MM.1S (cell line): ENCODE measurements at places on chromosomes 1 and 21.

DNA sequence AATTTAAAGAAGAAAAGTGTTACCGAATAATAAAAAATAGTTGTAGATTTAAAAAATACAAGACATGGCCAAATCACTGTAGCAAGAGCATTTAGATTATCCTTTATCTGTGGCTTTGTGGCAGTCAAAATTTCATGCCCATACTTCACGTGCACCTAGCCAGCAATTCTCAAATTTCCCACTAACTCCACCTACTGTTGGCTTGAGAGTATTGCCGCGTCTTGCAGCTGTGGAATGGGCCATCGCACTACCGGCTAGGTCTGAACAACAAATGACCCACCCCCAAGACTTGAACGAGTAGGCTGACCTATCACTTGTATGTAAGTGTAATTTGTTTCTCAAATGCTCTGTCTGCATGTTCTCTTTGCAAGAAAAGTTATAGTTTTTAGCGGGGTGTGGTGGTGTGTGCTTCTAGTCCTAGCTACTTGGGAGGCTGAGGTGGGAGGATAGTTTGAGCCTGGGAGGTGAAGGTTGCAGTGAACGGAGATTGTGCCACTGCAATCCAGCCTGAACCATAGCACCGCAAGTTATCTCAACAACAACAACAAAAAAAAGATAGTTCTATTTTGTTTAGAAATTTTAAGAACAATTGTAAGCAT lies 4.1 kb downstream of the KRTAP13-4 start:
- peak; percentile 61 for DNase-seq

DNA sequence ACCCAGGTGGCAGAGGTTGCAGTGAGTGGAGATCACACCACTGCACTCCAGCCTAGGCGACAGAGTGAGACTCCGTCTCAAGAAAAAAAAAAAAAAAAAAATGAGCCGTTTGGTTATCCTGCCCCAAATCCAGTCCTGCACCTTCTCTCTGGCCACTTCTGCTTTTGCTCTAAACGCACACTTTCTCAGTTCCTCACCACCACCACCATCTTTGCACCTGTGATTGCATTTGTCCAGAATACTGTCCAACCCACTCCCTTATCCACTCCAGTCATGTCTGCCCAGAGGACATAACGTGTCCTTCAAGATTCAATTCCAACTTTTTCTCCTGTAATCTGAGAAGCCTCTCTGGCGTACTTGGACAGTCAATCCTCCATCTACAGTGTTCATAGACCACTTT lies 2.2 kb upstream of the NEK2 start:
- DNase-seq: peak; percentile 43

DNA sequence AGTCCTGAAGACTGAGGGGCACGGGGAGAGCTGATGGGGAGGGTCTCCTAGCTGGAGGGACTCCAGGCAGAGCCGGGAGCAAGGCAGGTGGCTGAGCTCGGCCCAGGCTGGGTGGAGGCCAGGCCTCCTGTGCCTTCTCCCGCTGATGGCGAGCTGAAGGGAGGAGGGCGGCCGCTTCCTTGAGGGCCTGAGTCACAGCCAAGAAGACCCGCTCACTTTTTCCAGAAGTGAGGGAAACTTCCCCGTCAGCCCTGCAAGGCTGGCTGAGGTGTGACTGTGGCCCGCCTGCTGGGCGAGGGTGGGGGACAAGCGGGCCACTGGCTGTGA lies 1.7 kb upstream of the VWA1 start:
- no peak for DNase-seq

DNA sequence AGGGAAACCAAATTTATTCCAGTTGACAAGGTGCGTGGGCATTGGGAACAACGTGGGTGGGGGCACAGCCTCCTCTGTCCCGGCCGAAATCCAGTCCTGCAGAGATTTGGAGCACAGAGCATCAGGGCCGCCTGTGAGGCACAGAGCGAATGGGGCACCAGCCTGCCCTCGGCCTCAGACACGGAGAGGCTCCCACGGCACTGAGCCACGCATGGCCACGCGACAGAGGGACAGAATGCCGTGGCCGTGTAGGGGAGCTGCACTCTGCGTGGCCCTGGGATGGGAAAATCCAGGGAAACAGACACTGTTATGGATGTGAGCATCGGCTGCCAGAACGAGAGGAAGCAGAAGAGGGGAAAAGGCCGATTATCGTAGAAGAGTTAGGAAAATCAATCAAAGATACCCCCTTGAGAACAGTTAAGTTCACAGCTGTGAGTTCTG lies 13.5 kb upstream of the C1orf159 start:
- DNase-seq: no peak

DNA sequence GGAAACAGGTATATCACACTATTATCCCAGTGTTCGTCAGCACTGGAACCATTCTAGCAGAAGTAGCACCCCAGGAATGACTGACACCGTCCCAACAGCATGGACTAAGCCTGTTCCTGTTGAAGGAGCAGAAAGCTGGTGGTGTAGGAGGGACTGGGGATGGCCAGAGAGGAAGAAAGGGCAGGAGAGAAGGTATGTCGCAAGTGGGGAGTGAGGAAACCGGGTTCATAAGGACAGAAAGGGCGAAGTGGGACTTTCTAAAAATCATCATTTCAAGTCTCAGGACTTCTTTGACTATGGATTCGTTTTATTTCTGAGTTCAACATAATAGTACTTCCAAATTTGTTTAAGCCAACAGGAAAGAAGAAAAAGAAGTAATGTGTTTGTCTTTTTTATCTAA lies 19.7 kb upstream of the MX1 start:
- DNase-seq: no peak

- peak; percentile 69 for DNase-seq
These were observed 273.8 kb downstream of the KCNJ6 start for GRCh38 chr21:37642493-37642892.

DNA sequence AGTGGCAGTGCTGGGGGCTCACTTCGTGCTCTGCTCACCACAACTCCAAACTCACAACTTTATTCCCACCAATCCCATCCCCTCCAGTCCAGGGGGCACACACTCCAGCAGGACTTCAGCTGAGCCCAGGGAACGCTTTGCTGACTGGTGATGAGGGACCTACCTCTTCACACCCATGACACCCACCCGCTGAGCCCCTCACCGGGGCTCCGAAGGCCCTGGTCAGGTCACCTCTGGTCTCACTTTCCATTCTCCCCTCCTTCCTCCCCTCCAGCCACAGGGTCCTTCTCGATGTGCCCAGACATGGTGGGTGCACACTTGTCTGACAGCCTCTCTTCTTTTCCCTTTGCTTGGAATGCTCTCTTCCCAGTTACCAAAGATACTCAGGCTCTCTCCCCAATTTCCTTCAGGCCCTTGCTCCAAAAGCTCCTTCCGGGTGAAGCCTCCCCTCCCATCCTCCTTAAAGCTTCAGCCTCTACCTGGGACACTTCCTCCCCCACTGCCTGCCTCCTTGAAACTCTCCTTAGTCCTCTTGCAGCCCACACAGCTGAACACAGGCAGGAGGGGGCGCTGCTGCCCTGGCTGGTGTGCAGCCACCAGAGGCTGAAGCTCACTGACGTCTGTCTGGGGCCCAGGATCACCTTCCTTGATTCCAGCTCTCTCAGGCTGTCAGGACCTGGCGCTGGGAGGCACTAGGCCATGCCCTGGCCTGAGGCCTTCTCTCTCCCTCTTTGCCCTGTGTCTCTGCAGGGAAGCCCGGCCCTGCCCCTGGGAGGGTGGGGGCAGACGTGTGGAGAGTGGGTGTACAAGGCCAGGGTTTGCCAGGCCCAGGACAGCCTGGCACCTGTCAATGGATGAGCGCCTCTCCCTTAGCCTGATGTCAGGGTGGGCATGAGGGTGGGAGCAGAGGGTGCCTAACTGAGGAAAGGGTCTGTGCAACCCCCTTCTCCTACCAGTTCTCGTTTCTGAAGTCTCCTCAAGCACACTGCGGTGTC lies 1.6 kb downstream of the KCNE1 start:
- peak; percentile 74 for DNase-seq

GRCh38 chr1:109564194-109564878 lies 15.9 kb downstream of the GNAI3 start:
- DNase-seq: no peak

GRCh38 chr1:78715181-78715661 lies 65.6 kb downstream of the IFI44 start:
- DNase-seq: no peak

GRCh38 chr1:110051262-110051648 lies 16.8 kb downstream of the STRIP1 start:
- DNase-seq: no peak

DNA sequence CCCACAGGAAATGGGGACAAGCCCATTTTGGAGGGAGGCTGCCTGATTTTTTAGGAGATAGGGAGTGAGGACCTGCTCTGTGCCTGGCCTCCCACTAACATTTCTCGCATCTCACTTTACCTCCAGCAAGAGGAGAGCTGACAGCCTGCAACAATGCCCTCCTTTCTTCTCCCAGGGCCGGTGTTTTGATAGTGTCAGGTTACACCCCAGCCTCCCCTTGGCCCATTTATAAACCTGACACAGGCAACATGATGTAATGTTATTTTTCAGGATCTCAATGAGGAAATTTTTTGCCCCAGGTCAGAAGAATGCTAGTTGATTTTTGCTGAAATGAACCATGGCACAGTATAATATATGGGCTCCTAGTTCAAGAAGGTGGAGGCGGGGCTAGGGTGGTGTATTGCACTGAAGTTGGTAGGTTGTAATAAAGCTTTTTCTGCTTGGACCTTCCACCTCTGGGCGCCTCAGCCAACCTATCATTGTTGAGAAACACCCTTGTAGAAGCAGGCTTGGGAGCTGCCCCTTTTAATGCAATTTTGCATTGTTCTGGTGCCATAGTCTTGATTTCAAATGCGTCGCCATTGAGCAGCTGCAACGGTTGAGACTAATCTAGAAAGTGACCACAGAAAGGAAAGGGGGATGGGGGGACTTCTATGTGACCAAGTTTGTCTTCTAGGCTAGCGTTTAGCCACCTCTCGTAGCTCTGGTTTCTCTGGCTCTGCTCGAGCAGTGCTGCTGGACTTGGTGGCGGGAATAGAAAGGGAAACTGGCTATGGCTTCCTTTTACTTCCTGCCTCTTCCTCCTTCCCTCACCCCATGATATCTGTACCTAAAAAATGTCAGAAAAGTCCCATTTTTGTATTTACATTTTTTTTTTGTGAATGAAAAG lies 53.0 kb downstream of the PBX1 start:
- no peak for DNase-seq

- DNase-seq: no peak
These were observed 155.0 kb upstream of the EDN2 start for GRCh38 chr1:41639332-41639936.
